ENCODE measurements at places on chromosomes 6 and 20.

GRCh38 chr6:24069526-24069925 lies 56.5 kb upstream of the NRSN1 start:
- DNase-seq: no peak

GRCh38 chr6:24855395-24856245 lies 56.9 kb upstream of the ARMH2 start:
- DNase-seq: peak; percentile 69

DNA sequence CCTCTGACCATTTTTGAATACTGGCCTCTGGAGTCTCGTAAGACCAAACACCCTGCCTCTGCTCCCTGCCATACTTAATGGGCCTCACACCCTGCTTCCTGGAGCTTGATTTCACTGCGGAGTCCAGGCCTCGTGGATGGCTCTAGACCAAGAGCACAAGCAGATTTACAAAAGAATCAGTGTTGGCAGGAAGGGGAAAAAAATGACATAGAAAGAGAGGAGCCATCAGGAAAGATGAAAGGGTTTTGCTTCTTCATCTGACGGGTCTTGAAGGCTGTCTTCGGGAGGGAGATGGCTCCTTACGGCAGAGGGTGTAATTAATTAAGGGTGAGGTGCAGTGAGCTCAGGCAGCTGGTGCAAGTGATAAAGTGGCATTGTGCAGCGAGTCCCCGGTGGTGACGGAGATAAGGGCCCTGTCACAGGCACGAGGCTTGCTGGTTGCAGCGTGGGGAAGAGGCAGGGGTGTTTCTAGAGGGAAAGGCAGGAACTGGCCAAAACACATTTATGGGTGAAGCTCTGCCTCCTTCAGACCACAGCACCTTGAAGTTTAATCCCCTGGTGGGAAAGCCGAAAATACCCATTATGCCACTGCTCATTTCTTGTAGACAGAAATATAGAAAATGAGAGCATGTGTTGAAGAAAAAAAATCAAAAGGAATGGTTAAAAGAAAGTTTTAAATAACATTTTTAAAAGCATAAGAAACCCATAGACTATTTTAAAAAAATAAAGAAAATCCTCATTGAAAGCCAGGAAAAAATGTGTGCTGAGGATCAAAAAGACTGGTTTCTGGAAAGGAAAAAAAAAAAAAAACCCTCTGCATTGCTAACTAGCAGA lies 128.6 kb upstream of the LRFN2 start:
- DNase-seq: no peak

- DNase-seq: peak; percentile 2
These were observed 1.1 kb downstream of the ZNF165 start for GRCh38 chr6:28081486-28081751.
